Activated CD8-positive, alpha-beta memory T cell treated with anti-CD3 and anti-CD28 coated beads for 1 hour (primary cell): ENCODE measurements at places on chromosomes 11 and 22.
A peak's percentile ranks its signal among the peaks of the same experiment; 100 is the strongest.

- no peak for DNase-seq
Observed at GRCh38 chr11:95074792-95075563, 8.3 kb downstream of the SRSF8 start.

- DNase-seq: no peak
Observed at GRCh38 chr11:34509336-34509876, 4.2 kb downstream of the ELF5 start.

DNA sequence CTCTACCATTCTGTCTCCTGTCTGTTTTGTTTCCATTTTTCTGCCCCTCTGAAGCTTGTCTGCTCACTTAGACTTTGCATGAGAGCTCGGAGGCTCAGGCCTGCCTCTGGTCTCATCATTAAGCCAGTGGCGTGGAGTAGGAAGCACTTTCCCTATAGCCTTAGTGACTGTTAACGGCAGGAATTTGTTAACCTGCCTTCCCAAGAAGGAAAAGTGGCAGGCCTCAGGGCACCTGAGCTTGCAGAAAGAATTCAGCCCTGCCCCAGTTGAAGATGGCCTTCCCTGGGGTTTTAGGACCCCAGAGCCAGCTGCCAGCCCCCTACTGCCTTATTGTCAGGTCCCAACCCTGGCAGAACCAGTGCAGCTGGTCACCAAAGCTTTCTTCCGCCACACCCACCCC lies 93.2 kb downstream of the PKNOX2 start:
- DNase-seq: no peak

DNA sequence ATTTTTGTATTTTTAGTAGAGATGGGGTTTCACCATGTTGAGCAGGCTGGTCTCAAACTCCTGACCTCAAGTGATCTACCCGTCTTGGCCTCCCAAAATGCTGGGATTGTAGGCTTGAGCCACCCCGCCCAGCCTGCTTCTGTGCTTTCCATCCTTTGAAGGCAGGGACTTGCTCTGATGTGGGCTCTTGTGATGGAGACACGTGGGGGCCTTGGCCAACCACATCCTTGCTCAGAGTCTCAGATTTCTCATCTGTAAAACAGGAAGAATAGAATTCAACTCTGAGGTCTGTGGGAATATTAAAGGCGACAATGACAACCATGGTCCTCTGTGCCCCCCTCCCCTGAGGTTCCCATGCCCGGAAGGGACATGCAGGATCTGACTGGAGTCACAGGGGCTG lies 3.8 kb upstream of the GGA1 start:
- no peak for DNase-seq

GRCh38 chr22:49094151-49094550 lies 733.5 kb downstream of the BRD1 start:
- no peak for DNase-seq

GRCh38 chr11:3159296-3160190 lies 5.6 kb downstream of the OSBPL5 start:
- DNase-seq: no peak

- no peak for DNase-seq
Observed at GRCh38 chr11:1988667-1989317, 8.8 kb downstream of the H19 start.

DNA sequence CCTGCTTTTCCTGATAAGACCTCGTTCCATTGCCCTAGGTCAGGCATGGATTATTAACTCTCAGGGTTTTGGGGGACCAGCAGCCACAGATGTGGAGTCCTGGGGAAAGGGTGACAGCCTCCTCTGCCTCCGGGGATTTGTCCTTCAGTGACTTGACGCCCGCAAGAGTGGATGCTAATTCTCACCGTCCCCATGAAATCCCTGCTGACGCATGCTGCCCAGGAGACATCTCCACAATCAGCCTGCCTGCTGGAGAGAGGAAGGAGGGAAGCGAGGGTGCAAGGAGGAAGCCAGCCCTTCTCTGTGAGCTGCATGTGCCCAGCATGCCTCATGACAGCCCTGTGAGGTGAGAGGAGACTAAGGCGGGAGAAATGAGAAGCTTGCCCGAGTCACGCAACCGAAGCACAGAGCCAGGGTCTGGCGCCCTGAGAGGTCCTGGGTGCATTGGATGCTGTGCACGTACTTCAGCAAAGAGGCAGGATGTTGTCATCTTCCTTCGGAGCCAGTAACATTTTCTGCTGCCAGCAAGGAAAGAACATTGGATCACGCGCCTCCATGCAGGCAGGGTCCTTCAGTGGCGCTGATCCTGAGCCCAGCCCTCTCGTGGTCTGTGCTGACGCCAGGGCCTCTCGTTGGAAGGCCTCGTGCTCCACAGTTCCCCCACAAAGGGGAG lies 27.3 kb upstream of the KRTAP5-6 start:
- no peak for DNase-seq

- no peak for DNase-seq
Observed at GRCh38 chr22:35460688-35461087, 60.7 kb downstream of the MCM5 start.

GRCh38 chr11:115267238-115267781 lies 236.9 kb downstream of the CADM1 start:
- DNase-seq: no peak

GRCh38 chr22:20256551-20257211 lies 11.4 kb downstream of the RTN4R start:
- no peak for DNase-seq

- no peak for DNase-seq
Observed at GRCh38 chr11:35847473-35847872, 96.4 kb upstream of the LDLRAD3 start.

GRCh38 chr22:26845021-26845743 lies 187.8 kb downstream of the MIAT start:
- DNase-seq: no peak

DNA sequence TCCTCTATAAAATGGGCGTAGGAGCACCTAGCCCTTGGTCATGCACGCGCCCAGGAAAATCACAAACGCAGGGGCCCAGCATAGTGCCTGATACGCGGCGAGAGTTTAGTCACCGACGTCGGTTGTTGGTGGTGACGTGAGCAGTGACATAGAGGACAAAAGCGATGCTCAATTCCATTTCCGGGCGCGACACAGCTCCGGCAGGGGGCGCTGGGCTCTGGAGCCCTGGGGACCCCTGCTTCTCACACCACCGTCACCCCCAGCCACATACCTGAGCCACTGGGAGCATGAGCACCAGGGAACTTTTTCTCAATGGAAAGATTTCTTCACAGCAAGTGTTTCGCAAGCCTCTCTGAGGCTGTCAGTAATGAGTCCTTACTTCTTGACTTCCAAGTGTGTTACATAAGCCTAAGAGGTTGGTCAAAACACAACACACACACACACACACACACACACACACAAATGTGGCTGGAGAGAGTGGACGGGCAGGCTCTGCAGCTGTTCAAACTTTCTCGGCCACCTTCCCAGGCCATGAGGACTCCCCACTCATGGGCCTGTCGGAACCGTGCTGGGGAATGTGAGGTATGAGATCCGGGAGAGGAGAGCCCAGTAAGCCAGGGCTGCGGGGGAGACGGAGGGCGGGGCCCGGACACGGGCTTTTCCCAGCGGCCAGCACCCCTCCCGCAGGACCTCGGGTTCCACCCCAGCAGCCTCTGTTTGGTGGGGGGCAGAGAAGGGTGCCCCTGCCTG lies 36.9 kb upstream of the LINC01488 start:
- DNase-seq: no peak

DNA sequence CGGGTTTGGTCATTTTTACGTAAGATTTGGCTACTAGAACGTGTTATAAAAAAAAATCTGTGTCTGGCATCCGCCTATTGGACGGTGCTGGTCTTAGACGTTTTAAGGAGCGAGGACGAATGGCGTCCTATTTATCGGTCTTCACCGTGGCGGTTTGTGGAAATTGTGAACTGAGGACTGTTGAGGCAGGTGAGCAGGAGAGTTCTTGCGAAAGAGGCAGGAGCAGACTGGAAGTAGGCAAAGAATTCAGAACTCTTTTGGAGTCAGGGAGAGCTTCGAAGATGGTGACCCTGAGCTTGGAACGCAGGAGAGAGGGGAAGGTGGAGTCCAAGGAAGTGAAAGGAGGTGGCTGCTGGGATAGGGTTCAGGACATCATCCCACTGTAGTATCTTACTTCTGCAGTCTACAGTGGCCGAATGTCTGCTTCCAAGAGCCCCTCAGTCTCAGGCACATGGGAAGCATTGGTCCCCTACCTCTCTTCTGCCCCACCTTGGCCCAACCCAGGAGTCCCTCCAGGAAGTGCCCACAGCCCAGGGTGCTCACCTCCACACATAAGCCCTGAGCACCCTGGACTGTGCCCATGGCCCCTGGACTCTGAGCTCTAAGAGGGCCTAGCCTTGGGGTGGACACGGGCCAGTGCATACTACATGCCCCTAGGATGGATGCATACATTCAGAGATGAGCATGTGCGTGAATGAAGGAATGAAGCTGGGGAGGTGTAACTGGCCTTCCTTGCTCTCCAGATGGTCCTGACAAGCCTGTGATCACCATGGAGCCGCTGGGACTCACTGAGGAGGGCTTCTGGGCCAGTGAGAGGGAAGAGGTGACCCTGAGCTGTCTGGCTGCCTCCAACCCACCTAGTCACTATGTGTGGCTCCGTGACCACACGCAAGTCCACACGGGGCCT lies 3.7 kb downstream of the VSIG10L2 start:
- no peak for DNase-seq

DNA sequence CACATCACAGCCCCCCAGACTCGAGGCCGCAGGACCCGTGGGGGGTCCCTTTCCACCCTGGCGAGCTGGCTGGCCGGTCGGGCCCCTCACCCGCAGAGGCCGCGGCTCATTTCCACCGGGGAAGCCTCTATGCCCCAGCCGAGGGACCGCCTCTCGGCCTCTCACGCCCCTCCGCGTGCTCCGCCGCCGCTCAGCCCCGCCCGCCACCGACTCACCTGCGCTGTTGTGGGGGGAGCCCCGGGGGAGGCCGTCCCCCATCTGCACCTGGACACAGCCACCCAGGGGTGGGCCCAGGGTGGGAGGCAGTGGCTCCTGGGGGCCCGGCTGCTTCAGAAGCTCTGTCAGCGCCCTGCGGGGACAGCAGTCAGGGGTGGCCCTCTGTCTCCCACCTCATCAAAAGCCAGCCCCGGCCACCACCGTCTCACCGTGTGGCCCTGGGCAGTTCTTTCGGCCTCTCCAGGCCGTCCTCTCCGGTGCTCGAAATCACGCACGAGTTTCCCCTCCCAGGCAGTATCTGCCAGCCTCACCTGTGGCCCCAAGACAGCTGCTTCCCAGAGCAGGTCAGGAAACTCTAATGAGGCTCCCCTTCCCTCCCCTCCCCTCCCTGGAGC lies 3.8 kb downstream of the SHISA8 start:
- no peak for DNase-seq

DNA sequence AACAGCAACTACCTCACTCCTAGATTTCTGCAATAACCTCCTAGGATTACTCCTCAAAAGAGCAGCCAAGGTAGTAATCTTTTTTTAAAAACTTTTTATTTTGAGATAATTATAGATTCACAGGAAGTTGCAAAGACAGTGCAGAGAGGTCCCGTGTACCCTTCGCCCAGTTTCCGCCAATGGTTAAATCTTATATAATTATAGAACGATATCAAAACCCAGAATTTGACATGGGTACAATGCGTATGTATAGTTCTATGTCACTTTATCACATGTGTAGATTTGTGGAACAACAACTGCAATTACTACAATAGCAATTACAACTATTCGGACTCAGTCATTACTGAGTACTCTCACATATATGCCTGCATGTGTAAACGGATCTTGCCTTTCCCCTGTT lies 94.8 kb upstream of the APOA1 start:
- no peak for DNase-seq

DNA sequence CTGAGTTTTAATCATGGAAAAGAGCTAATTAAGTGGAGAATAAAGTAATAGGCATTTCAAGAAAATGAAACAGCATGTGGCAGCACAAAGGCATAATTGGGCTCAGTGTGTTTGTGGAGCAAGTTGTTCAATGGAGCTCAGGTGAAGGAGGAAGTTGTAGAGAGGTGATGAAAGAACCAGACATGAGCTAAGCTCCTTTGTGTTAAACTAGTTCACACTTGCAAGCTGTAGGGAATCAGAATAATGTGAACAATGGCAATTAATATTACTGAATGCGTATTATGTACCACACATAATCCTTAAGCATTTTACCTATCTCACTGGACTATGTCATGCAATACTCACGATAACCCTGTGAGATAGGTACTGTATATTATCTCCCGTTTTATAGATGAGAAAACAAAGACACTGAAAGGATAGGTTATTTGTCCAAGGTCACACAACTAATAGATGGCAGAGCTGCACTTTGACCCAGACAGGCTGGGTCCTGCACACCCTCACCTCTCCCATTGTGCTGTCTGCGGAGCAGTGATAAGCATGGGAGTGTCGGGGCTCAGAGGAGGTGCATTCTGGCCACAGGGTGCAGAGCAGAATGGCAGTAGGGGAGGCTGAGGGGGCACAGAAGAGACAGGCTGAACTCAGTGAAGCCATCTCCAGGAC lies 8.9 kb downstream of the OLFML1 start:
- DNase-seq: no peak

- no peak for DNase-seq
Observed at GRCh38 chr22:17264321-17265052, 45.3 kb upstream of the ADA2 start.

GRCh38 chr11:16787035-16787742 lies 48.7 kb downstream of the C11orf58 start:
- no peak for DNase-seq

- no peak for DNase-seq
Observed at GRCh38 chr11:57312511-57313021, 12.2 kb downstream of the TNKS1BP1 start.

DNA sequence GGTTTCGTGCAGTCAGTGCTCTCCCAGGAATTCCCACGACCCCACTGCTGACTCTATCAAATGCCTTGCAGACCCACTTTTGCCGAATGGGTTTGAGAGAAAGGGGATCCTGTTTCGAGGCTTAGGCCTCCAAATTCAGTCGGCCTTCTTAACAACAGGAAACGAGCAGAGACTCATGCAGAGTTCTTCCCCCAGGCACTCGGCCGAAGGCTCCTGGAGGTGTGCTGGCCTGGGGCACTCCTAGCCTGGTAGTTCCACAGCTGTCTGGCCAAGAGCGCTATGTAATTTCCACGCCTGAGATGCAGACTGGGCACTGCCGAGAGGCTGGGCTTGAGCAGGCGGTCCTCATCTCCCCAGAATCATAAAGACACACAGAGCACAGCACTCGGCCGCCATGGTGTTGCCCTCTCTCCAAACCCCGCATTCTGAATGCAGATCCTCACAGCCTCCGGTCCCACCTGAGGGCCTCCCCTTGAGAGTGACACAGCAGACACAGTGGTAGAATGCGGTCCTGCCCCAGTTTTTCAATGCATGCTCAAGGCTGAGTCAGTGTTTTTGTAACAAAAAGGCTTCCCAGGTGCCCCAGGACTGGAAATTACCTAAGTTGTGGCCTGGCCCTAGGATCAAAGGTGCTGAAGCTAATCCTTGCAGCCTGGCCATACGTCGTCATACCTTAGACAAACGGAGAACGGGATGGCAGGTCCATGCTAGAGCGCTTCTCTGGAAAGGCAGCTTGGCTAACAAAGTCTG lies 30.2 kb upstream of the BID start:
- no peak for DNase-seq

DNA sequence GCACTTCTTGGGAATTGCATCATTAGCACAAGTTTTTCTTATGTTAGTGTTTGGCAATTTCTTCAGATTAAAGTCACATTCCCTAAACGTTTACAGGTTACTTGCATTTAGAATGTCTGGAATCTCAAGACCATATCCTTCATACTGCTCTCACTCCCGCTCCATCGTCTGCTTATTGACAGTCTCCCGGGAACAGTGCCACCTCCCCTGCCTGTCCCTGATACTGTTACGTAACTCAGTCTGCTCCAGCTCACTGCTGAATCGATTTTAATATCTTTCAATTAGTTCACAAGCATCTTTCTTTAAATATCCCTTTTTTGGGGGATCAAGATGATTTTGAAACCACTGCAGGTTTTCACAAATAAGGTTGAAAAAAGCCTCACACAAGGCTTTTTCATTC lies 48.2 kb downstream of the GLYATL2 start:
- no peak for DNase-seq

GRCh38 chr11:57493507-57494503 lies 21.7 kb downstream of the SLC43A1 start:
- peak; percentile 67 for DNase-seq
